GM12878 (cell line): ENCODE measurements at places on chromosomes 3 and 15. TPM values are rescaled to one million over a fixed set of nuclear protein-coding genes. Genes with fewer than 3 reads are reported as not detected.

Gene LCMT2
- 14.8 TPM in 2 replicates for total RNA-seq

DNA sequence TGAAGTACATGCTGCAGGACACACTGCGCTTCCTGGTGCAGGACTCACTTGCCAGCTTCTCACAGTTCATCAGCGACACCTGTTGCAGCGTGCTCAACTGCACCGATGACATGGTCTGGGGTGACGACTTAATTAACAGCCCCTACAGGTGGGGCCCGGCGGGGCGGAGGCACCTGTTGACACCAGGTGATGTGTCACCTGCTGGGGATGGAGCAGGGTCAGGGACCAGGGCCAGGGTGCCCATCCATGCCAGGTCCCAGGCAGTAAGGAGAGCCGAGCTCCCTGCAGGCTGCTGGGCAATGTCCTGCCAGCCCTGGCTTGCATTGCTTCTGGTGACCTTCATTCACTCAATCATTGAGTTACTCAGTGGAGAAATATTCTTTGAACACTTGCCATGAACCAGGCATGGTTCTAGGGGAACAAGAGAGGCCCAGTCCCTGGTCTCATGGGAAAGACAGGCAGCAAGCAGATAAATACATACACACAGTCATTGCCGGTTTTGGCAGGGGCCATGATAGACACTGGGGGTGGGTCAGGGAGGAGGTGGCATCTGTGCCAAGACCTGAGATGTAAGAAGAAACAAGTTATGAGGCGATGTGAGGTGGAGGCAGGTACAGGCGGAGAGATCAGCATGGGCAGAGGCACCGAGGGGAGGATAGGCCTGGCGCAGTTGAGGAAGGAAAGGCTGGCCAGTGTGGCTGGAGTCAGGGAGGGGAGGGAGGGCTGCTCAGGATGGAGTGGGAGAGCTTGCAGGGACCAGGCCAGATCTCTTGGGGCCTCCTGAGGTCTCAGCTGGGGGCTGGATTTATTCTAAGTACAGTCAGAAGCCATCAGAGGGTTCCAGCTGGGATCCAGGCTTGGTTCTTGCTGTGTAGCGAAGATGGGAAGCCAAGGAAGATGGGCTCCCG is 30.8 kb downstream of the DNAH1 start:
- DNase-seq: no peak
- H3K27me3 ChIP-seq: no peaks in the 10 kb centered on the region
- no peaks in the 10 kb centered on the region; the same call in 1 of the 2 replicates for H3K36me3 ChIP-seq
- H3K27ac ChIP-seq: no peak overlapping the region
- peaks cover 7% of the 10 kb centered on the region; the same call in 1 of the 2 replicates for H3K4me1 ChIP-seq

- H3K4me3 ChIP-seq: no peak overlapping the region
- H3K4me1 ChIP-seq: peaks cover 4% of the 10 kb centered on the region; the same call in 1 of the 2 replicates
- no peaks in the 10 kb centered on the region for H3K36me3 ChIP-seq
- H3K27ac ChIP-seq: no peak overlapping the region
- H3K27me3 ChIP-seq: no peaks in the 10 kb centered on the region
Measured at GRCh38 chr3:72384602-72385001, 463.6 kb downstream of the SHQ1 start.

Gene MYO9A
- total RNA-seq: 18.7 and 23.3 TPM in 2 replicates
